ENCODE measurements at places on chromosomes 4 and X.

- DNase-seq = no peak
Observed at GRCh38 chr4:25813448-25814106, 49.2 kb downstream of the SEL1L3 start.

- no peak for DNase-seq
Observed at GRCh38 chr4:6278801-6279197, 9.1 kb downstream of the WFS1 start.

DNA sequence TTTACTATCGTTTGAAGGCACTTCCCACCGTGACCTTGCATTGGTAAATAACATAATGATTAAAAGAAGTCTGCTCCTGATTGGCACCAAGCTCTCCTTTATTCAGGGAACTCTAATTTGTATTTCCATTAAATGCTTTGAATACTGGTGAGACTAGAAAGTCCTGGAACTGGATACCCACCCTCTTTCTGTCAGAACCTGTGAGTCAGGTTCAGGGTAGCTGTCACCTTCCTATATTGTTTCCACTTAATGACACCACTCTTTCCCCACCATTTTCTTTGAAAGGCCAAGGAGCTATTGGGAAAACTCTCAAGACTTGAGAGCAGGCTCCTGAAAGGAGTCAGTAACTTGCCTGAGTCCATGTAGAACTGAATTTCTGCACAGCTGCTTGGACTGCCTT, 55.9 kb upstream of the RASSF6 start:
- DNase-seq = no peak

GRCh38 chr4:114109776-114110175, 130.3 kb upstream of the ARSJ start:
- no peak for DNase-seq

DNA sequence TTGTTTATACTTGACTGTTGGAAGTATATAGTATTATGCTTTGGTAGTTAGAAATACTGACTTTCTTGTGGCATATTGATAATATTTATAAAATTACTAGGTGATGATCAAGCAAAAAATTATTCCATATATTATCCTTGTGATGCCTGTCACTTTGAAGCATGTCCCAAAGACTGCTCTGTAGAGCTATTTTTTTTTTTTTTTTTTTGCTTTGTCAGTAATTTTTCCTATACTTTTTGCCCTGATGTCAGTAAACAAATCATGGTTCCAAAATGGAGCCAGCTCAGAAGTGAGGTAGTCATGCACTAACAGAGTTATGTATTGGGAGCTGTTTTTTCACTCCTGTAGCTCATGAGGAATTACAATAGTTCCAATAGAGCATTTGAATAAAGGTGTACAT, 11.2 kb downstream of the WWC2 start:
- no peak for DNase-seq

- DNase-seq = no peak
Observed at GRCh38 chr4:133624744-133625143, 475.6 kb downstream of the PCDH10 start.

DNA sequence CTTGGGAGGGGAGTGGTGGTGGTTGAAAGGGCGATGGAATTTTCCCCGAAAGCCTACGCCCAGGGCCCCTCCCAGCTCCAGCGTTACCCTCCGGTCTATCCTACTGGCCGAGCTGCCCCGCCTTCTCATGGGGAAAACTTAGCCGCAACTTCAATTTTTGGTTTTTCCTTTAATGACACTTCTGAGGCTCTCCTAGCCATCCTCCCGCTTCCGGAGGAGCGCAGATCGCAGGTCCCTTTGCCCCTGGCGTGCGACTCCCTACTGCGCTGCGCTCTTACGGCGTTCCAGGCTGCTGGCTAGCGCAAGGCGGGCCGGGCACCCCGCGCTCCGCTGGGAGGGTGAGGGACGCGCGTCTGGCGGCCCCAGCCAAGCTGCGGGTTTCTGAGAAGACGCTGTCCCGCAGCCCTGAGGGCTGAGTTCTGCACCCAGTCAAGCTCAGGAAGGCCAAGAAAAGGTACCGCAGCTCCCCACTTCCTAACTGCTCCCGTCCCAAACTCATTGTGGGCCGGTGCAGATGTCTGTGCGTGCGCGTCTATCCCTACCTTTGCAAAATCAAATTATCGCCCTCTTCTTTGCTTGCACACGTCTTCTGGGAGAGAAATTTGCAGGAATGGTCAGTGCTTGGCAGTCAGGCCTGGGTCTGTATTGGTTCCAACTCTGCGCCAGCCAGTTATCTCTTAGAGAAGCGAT, 533 bp downstream of the IL15 start:
- DNase-seq = no peak

DNA sequence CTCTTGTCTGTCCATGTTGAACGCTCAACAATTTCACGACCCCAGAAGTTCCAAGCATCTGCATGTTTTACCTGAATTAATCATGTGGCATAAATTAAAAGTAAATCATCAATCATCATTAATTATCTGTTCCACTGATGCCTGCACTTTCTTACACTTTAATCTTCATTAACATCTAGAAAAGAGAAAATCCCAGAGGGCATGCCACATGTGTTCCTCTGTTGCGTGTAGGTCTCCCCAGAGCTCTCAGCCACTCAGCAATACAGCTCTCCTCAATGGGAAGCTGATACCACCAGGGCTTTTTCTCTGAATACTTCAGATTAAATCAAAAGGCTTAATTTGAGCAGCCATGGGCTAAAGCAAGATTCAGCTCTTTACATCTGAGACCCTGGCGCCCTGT, 722.4 kb upstream of the TENM3 start:
- no peak for DNase-seq

DNA sequence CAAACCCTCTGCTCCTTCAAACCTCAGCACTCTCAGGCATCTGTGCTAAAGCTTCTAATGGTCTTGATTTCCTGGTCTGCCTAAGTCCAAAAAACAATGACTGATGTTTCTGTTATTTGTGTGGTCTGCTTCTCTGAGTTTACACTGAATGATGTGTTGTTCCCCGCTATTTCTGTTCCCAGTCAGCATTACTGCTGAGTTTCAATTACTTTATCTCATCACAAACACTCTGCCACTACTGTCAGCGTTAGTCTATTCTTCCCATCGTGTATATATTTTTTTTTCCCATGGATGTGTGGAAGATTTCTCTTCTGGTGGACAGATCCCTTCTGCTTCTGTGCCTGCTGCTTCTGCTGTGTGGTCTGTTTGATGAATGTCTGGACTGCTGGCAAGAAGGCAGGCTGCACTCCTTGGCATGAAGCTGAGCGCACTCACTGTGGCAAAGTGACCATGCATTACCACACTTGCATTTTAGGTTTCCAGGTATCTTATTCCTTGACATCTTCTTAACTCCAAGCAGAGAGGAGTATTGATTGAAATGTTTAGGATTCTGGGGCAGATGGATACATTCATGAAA, 106.9 kb upstream of the PAQR3 start:
- DNase-seq = no peak

DNA sequence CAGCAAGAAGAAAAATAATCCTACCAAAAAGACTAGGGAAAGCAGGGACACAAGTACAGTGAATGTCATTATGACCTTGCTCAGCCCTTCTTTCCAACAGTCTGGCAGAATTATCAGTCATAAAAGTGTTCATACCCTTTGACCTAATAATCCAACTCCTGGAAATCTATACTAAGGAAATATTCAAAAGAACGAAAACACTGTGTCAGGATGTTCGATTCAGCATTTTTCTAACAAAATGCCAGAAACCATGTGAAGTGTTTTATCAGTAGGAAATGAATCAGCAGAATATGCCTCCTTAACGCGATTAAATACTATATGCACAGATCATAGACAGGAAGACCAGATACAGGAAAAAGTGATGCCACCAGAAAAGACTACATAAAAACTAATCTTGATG, 16.2 kb upstream of the S100G start:
- no peak for DNase-seq

DNA sequence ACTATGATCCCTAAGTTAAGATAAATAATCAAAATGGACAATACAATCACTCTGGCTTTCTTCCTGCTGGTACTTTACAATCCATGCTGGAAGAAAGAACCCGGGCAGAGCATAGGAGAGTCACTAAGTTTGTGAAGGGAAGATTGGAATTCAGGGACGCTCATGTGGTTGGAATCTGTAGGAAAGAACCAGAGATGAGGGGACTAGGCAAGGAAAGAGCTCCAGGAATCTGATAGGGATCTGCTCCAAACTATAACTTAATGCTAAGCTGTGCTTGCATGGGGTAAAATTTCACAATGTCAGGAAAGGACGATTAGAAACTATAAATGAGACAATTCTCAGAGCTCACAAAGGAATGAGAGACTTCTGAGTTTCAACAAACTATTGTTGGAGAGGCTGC, 167.5 kb downstream of the ADGRA3 start:
- DNase-seq = no peak

GRCh38 chr4:26227601-26228229, 93.1 kb upstream of the RBPJ start:
- DNase-seq = no peak

DNA sequence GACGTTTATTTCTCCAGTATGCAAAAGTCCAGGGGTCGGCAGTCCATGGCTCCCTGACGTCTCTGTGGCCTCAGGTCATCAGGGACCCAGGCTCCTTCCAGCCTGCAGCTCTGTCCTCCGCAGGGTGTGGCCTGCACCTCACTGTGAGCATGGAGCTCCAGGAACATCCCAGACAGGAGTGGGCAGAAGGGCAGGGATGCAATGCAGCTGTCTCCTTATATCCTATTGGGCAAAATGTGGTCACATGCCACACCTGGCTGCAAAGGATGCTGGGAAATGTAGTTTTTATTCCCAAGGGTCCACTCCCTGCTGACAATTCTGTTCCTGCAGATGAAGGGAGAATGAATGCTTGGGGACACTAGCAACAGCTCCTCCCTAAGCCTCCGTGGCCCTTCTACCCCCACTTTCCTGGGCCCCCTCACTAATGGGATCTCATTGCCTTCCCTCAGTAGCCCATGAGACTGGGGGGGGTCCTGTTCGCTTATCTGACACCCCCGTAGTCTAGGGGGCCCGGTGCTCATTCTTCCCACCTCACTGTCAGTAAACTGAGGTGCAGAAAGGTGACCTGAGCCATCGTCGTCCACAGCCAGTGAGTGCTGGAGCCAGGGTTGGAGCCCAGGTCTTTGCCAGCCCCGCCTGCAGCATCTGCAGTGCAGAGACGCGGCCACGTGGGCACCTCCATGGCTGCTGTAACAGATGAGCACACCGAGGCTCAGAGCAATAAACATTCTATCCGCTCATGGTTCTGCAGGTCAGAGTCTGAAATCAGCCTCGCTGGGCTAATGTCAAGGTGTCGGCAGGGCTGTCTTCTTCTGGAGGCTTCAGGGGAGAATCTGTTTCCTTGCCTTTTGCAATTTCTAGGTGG, 5.9 kb upstream of the GRPEL1 start:
- no peak for DNase-seq

DNA sequence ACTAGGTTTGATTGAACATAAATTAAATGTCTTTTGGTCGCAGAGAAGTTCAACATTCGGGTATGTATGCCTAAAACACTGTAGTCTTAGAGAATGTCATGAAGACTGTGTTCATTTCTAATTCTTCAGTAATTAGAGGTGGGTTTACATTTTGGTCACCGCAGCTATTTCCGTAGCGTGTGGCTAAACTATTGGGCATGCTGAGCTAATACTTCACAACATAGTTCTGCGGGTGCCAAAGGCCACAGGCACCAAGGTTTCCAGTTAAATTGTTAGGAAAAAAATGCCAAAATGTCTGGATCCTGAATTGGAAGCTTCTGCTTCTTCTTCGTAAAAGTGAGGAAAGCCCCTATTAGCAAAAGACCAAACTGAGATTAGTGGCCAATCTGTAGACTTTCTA, 25.1 kb downstream of the SMIM31 start:
- no peak for DNase-seq

DNA sequence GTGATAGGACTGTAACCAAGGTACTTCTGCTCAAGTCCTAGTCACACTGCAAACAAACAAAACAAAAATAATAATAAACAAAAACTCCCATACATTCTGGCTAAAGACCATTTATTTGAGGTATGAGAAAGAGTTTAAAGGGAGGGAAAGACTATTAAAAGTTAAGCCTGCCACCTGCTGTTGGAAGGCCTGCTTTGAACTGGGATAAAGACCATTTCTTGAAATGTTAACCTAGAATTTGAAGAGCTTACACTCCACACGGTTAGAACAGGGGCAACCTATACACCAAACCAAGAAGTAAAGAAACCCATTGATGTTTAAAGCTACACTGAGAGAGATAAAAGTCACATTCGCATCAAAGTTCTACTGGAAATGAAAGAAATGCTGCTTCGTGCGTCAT, 548.7 kb upstream of the DIPK2B start:
- DNase-seq = no peak

DNA sequence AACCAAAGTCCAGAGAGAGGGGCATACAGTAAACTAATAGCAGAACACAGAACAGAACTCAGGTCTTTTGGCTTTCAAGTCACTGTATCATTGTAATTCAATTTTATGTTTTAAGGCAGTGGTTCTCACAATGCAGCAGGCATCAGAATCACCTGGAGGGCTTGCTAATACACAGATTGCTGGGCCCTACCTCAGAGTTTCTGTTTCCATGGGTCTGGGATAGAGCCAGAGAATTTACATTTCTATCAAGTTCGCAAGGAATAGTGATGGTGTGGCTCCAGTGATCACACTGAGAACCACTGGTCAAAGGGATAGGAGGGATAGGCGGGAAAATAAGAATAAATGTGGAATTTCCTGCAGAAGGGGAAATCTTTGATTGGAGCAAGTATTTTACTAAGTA, 36.7 kb downstream of the LANCL3 start:
- no peak for DNase-seq

DNA sequence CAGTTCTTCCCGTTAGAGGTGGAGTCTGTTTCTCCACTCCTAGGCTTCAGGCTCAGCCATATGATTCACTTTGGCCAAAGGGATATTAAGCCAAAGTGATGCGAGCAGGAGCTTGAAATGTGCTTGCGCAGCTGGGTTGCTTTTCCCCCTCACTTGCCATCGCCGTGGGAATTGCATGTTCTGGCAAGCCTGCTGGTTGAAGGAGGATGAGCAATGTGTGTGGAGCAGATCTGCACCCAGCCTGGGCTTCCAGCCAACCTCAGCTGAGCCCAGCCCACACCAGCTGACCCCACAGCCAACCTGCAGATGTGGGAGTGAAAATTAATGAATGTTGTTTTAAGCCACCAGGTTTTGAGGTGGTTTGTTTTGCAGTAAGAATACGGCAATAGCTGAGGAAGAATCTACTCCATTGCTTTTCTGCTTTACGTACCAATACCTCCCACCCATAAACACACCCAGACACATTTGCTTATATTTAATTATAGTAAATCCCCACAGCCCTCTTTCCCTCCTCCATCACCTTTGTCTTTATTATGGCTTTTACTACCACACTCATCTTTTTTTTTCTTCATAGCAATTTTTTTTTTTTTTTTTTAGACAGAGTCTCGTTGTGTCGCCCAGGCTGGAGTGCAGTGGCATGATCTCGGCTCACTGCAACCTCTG, 132.8 kb upstream of the FUNDC1 start:
- peak; percentile 73 for DNase-seq

GRCh38 chrX:46554942-46555341, 9.7 kb upstream of the ZNF674 start:
- no peak for DNase-seq
